ENCODE measurements at places on chromosomes 4 and X.

- no peak for DNase-seq
Observed at GRCh38 chr4:102223461-102223860, 121.8 kb downstream of the SLC39A8 start.

GRCh38 chr4:170723171-170723570 lies 633.4 kb upstream of the AADAT start:
- DNase-seq: no peak

DNA sequence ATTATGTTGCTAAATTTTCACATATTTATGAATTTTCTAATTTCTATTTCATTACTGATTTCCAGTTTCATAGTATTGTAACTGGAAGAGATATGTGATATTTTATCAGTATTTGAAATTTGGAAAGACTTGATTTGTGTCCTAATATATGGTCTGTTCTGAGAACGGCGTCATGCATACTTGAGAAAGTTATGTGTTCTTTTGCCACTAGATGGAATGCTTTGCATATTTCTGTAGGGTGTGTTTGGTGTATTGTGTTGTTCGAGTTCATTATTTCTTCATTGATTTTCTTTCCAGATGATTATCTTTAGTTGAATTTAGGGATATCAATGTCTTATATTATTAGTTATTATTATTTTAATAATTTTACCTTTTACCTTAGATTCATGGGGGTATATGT lies 110.6 kb upstream of the ITM2A start:
- DNase-seq: no peak

- DNase-seq: no peak
Observed at GRCh38 chr4:5143306-5143861, 92.1 kb downstream of the STK32B start.

DNA sequence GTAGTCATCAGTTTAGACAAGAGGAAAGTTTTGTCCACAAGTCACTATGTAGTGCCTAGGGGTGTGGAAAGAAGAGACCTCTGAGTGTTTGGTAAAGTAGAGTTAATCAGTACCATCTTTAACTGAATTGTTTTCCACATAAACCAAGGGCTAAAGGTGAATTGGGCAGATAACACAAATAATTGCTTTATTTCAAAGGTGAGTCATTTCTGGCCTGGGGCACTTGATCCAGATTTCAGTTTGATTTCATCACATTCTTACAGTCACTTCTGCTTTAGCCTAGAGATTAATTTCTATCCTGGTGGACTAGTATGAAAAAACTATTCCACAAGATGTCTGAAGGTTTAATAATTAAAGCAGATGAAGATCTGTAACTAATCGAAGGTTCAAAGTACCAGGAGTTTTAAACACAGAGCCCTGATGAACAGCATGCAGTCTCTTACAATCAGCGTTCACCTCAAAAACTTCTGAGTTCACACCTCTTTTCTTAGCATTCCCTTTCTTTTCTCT lies 74.5 kb upstream of the BOD1L1 start:
- no peak for DNase-seq
